ENCODE measurements at places on chromosomes 2 and 18.

GRCh38 chr2:225735844-225736243 is 336.3 kb downstream of the NYAP2 start:
- no peaks in the 10 kb centered on the region for H3K4me1 ChIP-seq
- no peak overlapping the region for H3K4me3 ChIP-seq
- no peak for DNase-seq
- no peak overlapping the region for H3K27ac ChIP-seq

GRCh38 chr18:52363861-52364260 is 23.9 kb downstream of the DCC start:
- no peaks in the 10 kb centered on the region for H3K36me3 ChIP-seq
- H3K4me3 ChIP-seq = no peak overlapping the region
- H3K27me3 ChIP-seq = peaks cover 4% of the 10 kb centered on the region
- no peak for DNase-seq
- no peak overlapping the region for H3K27ac ChIP-seq

DNA sequence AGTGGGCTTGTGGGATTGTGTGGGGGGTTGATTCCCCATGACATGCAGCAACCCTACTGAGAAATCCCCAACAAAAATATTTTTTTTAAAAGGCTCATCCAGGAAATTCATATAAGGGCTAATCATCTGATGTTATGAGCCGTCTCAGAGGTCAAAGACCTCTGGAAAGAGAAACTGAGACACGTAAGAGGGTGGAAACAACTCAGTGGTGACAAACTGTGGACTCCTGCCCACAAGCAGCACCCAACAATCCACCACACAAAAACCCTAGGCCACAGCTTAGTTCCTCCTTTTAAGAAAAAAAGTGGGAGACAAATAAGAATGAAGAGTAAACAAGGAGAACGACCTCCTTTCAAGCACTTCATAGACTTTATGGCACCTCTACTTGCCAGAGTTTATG is 1096.1 kb upstream of the NRXN1 start:
- H3K36me3 ChIP-seq = no peaks in the 10 kb centered on the region
- H3K4me1 ChIP-seq = peaks cover 10% of the 10 kb centered on the region
- peaks cover 3% of the 10 kb centered on the region for H3K27me3 ChIP-seq
- no peak for DNase-seq
- peak overlapping the region; percentile 25 for H3K27ac ChIP-seq

DNA sequence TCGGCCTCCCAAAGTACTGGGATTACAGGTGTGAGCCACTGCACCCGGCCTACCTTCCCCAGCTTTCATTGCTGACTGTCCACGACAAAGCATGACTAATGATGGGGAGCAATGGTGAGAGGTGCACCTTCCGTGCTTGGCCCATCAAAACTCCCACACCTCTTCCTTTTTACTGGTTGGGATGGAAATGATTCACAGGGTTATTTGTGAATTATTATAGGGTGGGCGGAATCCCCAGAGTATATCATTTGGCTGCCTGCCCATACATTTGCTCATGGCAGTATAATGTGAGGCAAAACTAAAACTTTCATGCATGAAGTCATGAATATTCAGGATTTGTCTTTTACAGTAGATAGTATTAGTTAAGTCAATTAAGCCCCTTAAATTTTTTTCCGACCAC is 334.2 kb upstream of the NETO1 start:
- no peak overlapping the region for H3K27ac ChIP-seq
- DNase-seq = no peak
- H3K36me3 ChIP-seq = no peaks in the 10 kb centered on the region
- H3K4me3 ChIP-seq = no peak overlapping the region

DNA sequence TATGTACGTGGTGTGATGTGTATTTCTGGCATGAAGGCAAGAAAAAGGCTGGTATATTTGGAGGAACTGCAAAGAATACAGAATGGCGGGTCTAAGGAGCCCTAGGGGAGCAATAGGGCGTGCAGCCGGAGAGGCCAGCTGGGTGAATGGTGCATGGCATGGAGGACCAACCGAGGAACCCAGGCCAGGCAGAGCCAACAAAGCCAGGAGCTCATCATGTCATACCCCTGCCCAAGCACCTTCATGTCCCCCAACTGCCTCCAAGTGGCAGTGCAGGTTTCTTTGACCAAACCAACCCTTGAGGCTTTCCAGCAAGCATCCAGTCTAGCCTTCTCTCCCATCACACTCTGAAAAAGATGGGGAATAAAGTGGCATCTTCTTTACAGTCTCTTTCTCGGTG is 8.9 kb upstream of the KCNK3 start:
- peaks cover 13% of the 10 kb centered on the region for H3K27me3 ChIP-seq
- no peaks in the 10 kb centered on the region for H3K36me3 ChIP-seq
- H3K27ac ChIP-seq = no peak overlapping the region
- no peak for DNase-seq
- H3K4me3 ChIP-seq = no peak overlapping the region
- peaks cover 38% of the 10 kb centered on the region for H3K4me1 ChIP-seq

GRCh38 chr2:3628241-3628679 is 29.7 kb upstream of the ALLC start:
- H3K4me3 ChIP-seq = no peak overlapping the region
- no peaks in the 10 kb centered on the region for H3K36me3 ChIP-seq
- H3K4me1 ChIP-seq = no peaks in the 10 kb centered on the region
- peaks cover 9% of the 10 kb centered on the region for H3K27me3 ChIP-seq
- DNase-seq = no peak

DNA sequence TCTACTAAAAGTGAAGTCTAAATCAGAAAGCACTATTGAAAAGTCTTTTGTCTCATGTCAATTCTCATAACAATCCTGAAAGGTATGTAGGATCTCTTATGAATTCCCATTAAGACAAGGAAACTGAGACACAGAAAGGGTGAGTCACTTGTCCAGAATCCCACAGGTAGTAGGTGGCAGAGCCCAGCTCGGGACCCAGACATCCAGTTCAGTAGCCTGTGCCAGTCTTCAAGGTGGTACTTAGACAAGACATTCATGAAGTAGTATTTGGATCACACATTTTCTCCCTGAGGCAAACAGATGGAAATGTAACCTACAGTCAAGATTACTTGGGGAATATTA is 14.8 kb upstream of the PARD3B start:
- H3K4me3 ChIP-seq = no peak overlapping the region
- H3K27ac ChIP-seq = no peak overlapping the region
- H3K36me3 ChIP-seq = no peaks in the 10 kb centered on the region
- H3K4me1 ChIP-seq = no peaks in the 10 kb centered on the region

- no peaks in the 10 kb centered on the region for H3K27me3 ChIP-seq
Observed at GRCh38 chr18:35073186-35074105, 32.2 kb downstream of the MAPRE2 start.

GRCh38 chr18:31702449-31702848 is 18.1 kb upstream of the B4GALT6 start:
- no peaks in the 10 kb centered on the region for H3K27me3 ChIP-seq
- H3K36me3 ChIP-seq = no peaks in the 10 kb centered on the region
- peaks cover 6% of the 10 kb centered on the region for H3K4me1 ChIP-seq
- H3K4me3 ChIP-seq = no peak overlapping the region

- H3K36me3 ChIP-seq = no peaks in the 10 kb centered on the region
- no peak overlapping the region for H3K27ac ChIP-seq
- no peak overlapping the region for H3K4me3 ChIP-seq
- H3K27me3 ChIP-seq = peaks cover 34% of the 10 kb centered on the region
- peaks cover 42% of the 10 kb centered on the region for H3K4me1 ChIP-seq
- DNase-seq = no peak
Observed at GRCh38 chr18:22556222-22557167, 138.8 kb upstream of the CTAGE1 start.

- peak overlapping the region; percentile 82 for H3K4me3 ChIP-seq
- H3K4me1 ChIP-seq = peaks cover 19% of the 10 kb centered on the region
- H3K27ac ChIP-seq = no peak overlapping the region
- no peaks in the 10 kb centered on the region for H3K36me3 ChIP-seq
- H3K27me3 ChIP-seq = peaks cover 58% of the 10 kb centered on the region
- DNase-seq = peak; percentile 53
Observed at GRCh38 chr2:78992451-78992806, 33.1 kb upstream of the REG3G start.

DNA sequence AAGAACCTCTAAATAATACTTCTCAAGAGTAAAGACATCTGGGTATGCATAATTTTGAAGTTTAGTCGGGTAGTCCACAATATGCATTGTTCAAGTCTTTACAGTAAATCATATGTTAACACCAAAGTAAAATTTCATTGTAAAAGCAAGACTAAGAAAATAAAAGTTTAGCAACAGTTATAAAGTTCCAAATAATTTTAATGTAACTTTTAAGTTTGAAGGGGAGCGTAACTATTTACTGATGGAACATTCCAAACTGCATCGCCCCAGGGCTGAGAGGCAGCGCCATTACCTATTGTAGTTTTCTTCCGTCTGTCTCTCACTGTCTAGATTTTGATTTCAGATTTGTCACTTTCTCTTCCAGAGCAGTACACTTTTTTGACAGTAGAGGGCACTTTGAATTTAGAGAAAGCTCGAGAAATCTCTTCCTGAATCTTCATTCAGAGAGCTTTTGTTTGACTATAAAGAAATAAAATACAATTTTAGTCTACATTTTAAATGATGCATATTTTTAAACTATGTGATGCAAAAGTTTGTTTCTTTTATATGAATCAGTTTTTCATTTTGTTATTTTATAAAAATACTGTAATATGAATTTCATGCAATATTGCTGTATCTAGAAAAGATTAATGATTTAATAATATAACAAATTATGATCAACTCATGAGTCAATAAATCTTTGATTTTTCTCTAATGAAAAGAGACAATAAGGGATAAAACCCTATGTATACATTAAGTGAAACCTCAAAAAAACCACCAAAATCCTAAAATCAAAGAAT is 389.8 kb downstream of the FIGN start:
- peaks cover 47% of the 10 kb centered on the region for H3K4me1 ChIP-seq
- peak; percentile 21 for DNase-seq
- H3K36me3 ChIP-seq = no peaks in the 10 kb centered on the region
- H3K27me3 ChIP-seq = no peaks in the 10 kb centered on the region
- H3K4me3 ChIP-seq = no peak overlapping the region

GRCh38 chr2:241738040-241738686 is 3.7 kb downstream of the D2HGDH start:
- H3K4me3 ChIP-seq = no peak overlapping the region
- H3K4me1 ChIP-seq = peaks cover 29% of the 10 kb centered on the region
- no peaks in the 10 kb centered on the region for H3K27me3 ChIP-seq

DNA sequence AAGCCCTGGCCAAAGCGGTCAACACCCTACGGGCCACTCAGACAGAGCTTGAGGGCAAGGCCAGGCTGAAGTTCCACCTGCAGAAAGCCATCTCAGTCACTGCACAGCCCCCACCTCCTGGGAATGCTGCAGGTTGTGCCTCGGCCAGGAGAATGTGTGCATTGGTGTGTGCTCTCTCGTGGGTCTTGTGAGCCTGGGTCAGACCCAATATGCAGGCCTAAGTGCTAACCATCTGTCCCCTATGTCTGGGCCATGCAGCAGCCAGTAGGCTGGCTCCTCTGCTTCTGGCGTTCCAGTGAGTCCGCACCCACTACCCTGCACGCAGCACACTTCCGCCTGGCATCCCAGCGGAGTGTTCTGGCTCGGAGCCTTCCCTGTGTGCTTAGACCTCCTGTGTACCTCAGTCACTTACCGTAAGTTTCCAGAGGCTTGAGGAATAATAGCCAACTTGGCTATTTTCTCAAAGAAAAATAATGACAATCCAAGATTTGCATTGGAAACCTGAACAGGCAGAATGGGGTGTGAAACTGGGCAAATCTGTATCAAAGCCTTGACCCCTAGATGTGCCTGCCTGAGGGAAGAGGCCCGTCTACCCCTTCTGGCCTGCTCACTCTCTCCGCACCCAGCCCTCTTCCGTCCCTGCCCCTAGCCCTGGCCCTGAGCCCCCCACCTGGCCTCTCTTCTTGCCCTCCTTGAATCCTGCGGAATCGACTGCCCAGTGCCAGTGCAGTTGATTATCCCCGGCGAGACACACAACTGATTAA is 7.2 kb downstream of the SIX3 start:
- H3K27me3 ChIP-seq = peaks cover 100% of the 10 kb centered on the region
- DNase-seq = no peak
- peaks cover 38% of the 10 kb centered on the region for H3K4me1 ChIP-seq
- no peak overlapping the region for H3K27ac ChIP-seq
- H3K36me3 ChIP-seq = no peaks in the 10 kb centered on the region

GRCh38 chr2:48313036-48313877 is 216.7 kb upstream of the STON1 start:
- peaks cover 14% of the 10 kb centered on the region for H3K4me1 ChIP-seq
- no peak for DNase-seq
- H3K4me3 ChIP-seq = peak overlapping the region; percentile 72
- peaks cover 11% of the 10 kb centered on the region for H3K36me3 ChIP-seq
- no peak overlapping the region for H3K27ac ChIP-seq

- H3K4me1 ChIP-seq = peaks cover 3% of the 10 kb centered on the region
- peaks cover 81% of the 10 kb centered on the region for H3K36me3 ChIP-seq
- no peak overlapping the region for H3K27ac ChIP-seq
- DNase-seq = no peak
- H3K4me3 ChIP-seq = no peak overlapping the region
Observed at GRCh38 chr2:15527074-15527739, 33.9 kb downstream of the NBAS start.

DNA sequence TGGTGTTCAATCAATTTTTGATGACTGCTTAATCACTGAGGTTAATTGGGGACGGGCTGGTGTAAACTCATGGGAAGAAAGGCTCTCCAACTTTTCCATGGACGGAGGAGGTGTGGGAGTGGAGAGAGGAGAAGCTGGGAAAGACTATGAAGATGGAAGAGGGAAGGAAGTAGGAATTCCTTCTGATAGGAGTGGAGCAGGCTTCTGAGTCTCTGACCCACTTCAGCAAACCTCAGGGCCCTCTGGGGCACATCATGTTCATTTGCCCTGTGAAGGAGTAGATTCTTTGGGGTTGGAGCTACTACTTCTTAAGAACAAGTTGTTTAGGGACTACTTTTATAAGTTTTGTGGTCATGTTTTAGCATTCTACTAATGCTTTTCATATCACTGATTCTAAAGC is 87.0 kb upstream of the MAP4K3 start:
- H3K4me3 ChIP-seq = no peak overlapping the region
- H3K4me1 ChIP-seq = peaks cover 6% of the 10 kb centered on the region
- peaks cover 26% of the 10 kb centered on the region for H3K36me3 ChIP-seq
- no peaks in the 10 kb centered on the region for H3K27me3 ChIP-seq
- no peak for DNase-seq
- no peak overlapping the region for H3K27ac ChIP-seq

- H3K27me3 ChIP-seq = no peaks in the 10 kb centered on the region
- H3K27ac ChIP-seq = no peak overlapping the region
- DNase-seq = no peak
Observed at GRCh38 chr18:25470062-25470461, 118.1 kb upstream of the ZNF521 start.

DNA sequence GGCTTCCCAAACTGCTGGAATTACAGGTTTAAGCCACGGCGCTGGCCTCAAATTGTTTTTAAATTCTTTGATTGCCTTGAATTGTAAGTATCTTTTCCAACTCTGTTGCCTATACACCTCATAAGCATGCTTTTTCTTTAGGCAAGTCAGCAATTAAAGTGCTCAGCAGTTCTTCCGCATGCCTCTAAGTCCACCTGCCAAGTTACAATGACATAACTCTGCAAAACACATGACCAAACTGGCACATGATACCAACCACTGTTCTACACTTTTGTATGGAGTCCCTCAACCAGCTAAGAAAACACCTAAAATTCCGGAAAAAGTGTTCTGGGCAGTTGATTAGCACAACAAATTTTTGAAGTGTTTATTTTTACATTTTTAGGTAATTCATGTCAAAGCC is 5.1 kb downstream of the TXNL4A start:
- no peak overlapping the region for H3K4me3 ChIP-seq
- DNase-seq = no peak
- no peak overlapping the region for H3K27ac ChIP-seq

- H3K27ac ChIP-seq = no peak overlapping the region
- no peaks in the 10 kb centered on the region for H3K4me1 ChIP-seq
- DNase-seq = no peak
Observed at GRCh38 chr2:153133716-153134115, 344.8 kb downstream of the RPRM start.
